ENCODE measurements at places on chromosomes 12 and 14.

GRCh38 chr14:58151133-58152013, 640 bp downstream of the ARMH4 start:
- no peak for DNase-seq

GRCh38 chr14:100677554-100678468, 48.9 kb upstream of the DLK1 start:
- peak; percentile 73 for DNase-seq

GRCh38 chr12:113371808-113372207, 13.4 kb downstream of the PLBD2 start:
- no peak for DNase-seq

DNA sequence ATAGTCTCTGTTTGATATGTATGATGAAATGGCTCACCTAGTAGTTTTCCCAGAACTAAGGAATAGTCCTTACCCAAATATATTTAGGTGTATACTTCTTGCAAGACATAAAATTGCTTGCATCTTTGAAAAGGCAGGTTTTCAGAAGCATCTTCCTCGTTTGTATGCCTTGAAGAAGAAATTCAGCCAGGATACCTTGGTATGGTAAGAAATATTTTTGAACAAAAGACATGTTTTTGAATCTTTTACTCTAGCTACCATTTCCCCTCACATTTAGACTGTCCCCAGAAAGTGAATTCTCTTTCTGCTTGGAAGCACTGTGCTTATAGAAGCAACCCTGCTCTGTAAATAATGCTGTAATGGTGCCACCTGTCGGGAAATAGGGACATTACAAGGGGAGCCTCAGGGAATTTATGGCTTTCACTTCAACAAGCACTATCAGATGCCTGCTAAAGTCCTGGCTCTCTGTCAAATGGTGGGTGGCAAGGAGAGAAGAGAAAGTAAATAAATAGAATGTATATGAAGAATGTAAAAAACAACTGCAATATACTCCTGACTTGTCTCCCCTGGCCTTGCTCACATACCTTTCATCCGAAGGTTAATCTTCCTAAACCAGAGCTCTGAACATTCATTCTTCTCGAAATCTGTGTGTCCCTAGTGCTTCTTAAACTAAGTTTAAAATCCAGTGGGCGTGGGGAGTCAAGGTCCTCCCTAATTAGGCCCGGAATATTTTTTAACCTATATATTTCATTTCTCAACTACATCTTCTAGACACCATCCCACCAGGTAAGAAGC, 6.1 kb downstream of the CCDC184 start:
- peak; percentile 60 for DNase-seq

- no peak for DNase-seq
Measured at GRCh38 chr12:19224746-19225145, 95.2 kb downstream of the PLEKHA5 start.

- no peak for DNase-seq
Measured at GRCh38 chr14:54440476-54440872, 700 bp downstream of the CNIH1 start.

DNA sequence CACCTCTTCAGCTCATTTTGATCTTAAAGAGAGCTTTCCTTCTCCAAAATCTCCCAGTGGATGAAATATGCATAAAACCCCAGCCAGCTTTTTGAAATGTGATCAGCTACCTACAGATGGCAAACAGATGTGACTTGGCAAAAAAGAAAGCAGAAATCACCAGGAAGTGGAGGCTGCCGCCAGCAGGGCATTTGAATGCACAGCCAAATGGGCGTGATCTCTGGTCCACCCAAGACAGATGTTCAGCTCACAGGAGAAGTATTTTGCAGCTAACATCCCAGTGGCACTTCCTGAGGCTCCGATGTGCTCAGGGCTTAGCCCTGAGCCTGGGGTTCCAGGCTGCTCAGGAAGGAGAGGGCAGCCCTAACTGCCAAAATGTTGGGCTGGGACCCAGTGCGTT, 78.3 kb downstream of the LGMN start:
- DNase-seq = peak; percentile 55

- DNase-seq = no peak
Measured at GRCh38 chr12:6592087-6592486, 15.1 kb downstream of the CHD4 start.

DNA sequence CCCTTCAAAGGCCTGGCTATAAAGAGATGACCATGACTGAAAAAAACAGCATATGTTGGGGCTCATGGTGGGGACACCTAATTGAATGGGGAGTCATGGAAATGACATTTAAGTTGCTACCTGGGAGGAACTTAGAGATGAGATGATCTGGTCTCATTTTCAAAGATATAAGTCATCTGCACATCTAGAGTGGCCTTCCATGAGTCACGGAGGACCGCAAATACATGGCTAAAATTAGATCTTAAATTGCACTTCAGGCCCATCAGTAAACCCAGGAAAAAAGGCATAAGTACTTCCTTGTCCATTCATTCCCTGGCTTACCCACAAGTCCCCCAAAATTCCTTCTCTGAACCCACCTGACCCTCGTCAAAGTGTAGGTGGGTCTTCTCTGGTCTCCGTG, 53.4 kb downstream of the SPTB start:
- DNase-seq = no peak

DNA sequence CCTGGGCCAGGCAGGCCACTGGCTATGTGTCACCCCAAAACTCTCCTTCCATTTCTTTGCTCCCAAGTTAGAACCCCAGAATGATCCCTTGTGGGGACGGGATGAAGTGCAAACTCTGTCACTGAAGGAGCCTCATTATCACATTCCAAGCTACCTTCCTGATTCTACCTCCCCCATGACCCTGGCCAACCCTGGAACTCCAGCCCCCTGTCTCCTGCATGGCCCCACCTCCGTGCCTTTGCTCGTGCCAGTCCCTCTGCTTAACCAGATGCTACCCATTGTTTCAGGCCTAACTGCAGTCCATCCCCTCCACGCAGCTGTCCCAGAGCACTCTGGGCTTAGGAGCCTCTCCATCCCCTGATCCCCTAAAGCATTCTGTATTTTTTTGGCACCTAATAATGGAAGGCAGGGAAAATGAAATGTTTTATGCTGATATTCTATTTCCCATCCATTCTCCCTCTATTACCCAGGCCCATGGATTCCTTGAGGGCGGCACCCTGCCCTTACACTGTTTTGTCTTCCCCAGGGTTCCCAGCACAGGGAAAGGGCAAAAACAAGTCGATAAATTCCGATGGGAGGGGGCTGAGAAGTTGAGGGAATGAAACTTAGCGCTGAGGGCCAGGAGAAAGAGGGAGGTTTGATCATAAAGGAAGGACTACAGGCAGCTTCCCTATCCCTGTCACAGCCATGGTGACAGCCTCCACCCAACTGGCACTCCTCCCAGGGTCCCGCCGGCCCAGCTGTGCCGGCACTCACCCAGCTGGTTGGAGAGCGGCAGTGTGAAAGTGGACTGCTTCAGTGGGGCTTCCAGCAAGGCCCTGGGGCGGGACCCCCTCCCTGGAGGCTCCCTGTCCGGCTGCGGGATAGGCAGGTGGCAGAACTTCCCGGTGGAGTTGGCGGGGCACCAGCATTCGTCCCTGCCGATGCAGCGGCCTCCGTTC, 58.1 kb downstream of the ISCA2 start:
- DNase-seq = no peak

GRCh38 chr14:65631040-65631439, 218.5 kb downstream of the FUT8 start:
- no peak for DNase-seq

GRCh38 chr14:95370076-95370475, 50.4 kb upstream of the CLMN start:
- DNase-seq = no peak

DNA sequence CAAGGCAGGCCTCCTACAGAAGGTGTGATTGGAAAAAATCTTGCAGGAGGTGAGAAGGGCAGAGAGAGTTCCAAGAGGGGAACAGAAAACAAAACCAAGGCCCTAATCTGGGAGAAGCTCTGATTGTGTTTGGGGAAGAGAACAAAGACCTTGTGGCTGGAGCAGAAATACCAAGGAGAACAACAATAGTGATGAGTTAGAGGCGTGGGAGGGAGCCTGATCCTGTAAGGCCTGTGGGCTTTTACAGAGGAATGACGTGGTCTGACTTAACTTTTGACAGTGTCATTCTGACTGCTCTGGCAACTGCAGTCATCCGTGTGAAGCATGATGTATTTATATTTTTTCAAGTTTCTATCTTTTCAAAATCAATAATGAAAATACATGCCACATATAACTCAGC, 200.6 kb downstream of the ANO4 start:
- no peak for DNase-seq

- no peak for DNase-seq
Measured at GRCh38 chr14:101587441-101587911, 26.2 kb downstream of the DIO3 start.

DNA sequence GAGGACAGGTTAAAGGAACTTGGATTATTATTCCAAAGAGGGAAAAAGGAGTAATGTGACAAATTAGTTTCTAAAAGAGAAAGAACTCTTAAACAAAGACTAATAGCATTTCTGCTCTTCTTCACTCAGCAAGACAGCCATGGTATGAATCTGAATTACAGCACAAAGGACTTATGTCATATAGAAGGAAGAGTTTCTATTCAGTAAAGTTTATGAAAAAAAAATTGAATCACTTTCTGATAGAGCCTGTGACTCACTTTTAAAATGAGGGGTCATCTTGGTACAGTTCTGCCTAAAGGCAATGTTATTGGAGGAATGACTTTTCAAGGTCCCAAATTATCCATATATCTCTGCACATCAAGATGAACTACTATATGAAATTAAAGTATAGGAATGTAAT, 101.7 kb downstream of the DUSP6 start:
- DNase-seq = no peak

GRCh38 chr12:115264605-115265004, 580.6 kb upstream of the TBX3 start:
- DNase-seq = no peak

GRCh38 chr12:39378341-39378740, 64.6 kb downstream of the KIF21A start:
- no peak for DNase-seq

DNA sequence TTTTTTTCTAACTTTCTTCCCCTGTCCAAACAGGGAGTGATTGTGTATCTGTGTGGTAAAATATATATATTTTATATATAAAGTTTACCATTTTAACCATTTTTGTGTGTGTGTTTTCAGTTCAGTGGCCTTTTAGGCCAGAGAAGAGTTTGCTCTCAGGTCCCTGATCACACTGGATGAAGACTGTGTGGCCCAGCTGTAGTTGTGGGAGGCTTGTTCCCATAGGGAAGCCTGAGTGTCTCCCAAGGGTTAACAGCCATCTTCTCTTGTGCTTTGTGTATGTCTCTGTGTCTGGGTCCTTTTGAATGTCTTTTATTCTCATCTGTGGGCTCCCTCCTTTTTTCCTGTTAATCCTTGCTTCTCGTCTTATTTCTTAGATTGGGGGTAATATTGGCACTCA, 23.4 kb downstream of the CGRRF1 start:
- DNase-seq = no peak

- DNase-seq = no peak
Measured at GRCh38 chr14:33370426-33370825, 431.7 kb downstream of the NPAS3 start.

GRCh38 chr12:62313727-62314380, 53.6 kb downstream of the USP15 start:
- DNase-seq = no peak

DNA sequence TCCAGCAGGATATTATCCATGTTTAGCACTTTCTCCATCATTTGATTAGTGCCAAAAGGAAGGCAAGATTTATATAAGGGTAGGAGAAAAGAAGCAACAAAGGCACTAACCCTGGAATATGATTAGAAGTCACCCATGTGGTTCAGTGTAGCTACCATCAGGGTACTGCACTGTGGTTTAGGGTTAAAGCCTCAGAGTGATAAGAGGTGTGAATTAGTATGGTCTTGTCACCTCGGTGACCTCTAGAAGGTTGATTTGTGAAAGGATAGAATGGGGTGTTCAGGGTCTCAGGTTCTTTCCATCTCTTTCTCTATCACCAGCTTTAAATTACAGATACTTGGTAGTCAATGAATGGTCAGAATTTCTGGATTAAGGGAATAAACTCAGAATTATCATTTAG, 103.0 kb upstream of the TMTC2 start:
- DNase-seq = no peak

GRCh38 chr14:104900639-104901512, 23.8 kb upstream of the PLD4 start:
- no peak for DNase-seq

DNA sequence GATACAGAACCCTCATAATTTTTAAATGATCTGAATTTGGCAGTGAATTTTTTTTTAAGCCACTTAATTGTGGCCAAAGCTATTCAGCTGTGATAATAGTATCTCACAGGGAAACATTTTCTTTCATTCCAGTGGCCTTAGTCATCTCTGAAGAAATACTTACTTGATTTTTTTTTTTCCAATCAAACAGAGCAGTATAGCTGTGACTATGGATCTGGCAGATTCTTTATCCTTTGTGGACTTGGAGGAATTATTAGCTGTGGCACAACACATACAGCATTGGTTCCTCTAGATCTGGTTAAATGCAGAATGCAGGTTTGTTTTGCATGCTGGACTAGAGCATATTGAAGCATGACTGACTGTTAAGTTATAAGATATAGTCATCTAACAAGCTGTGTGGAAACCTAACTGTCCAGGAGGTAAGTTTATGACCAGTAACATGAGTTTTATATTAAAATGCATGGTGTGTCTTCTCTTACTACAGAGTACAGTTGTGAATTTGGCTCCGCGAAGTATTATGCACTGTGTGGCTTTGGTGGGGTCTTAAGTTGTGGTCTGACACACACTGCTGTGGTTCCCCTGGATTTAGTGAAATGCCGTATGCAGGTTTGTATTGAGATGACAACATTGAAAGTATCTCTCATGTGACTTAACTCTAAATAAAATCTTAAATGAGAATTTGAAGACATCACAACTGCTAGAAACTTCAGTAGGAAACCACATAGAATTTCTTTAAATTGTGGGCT, 1.9 kb downstream of the SLC25A3 start:
- DNase-seq = no peak

DNA sequence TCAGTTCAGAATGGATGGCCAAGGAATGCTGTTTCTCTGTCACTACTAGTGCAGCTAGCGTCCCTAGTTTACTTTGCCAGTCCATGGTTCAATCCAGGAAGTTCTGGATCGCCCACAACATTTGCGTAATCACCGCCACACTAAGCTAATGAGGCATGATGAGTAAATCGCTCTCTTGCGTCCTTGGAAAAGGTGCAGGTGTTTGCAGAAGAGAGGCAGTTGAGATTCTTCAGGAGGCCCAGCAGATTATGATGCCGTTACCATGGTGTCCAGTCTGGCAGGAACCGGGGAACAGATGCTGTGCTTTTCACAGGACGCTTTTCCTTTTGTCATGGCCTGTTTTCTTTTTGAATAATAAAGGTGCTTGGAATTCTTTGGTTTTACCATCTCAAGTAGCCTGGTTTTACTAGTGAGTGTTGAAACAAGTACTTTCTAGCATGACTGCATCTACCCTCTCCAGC, 9.0 kb downstream of the TPH2 start:
- peak; percentile 50 for DNase-seq

DNA sequence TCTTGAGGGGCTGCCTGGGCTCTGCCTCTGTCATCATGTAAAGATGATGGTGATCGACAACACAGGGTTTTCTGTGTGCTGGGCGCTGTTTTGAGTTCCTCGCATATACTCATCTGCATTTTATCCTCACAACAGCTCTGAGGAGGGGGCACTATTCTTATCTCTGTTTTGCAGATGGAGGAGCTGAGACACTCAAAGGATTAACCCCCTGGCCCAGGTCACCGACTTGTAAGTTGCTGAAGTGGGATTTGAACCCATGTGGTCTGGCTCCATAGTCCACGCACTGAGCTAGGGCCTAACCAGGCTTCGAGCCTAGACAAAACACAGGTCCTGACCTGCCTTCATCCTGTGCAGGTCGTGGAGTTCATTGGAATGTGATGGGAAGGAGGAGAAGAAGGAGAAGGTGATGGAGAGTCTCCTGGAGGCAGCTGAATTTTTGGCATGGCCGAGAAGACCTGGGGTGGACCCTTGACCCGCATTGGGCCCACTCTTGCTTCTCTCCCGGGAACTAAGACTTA, 140.0 kb downstream of the ASCL4 start:
- no peak for DNase-seq

All from H4 (cell line).